ENCODE measurements at places on chromosomes 6 and 20. TPM values are rescaled to one million over a fixed set of nuclear protein-coding genes. Genes with fewer than 3 reads are reported as not detected.
A peak's percentile ranks its signal among the peaks of the same experiment; 100 is the strongest.

- no peak for DNase-seq
These were observed 247.5 kb upstream of the SUPT3H start for GRCh38 chr6:45625191-45625664.

GRCh38 chr6:72219536-72219935 is 333.2 kb downstream of the RIMS1 start:
- no peak for DNase-seq

Gene GPLD1
- total RNA-seq, result 7.5 TPM

- DNase-seq, result no peak
These were observed 3.3 kb downstream of the COL21A1 start for GRCh38 chr6:56244089-56244488.

DNA sequence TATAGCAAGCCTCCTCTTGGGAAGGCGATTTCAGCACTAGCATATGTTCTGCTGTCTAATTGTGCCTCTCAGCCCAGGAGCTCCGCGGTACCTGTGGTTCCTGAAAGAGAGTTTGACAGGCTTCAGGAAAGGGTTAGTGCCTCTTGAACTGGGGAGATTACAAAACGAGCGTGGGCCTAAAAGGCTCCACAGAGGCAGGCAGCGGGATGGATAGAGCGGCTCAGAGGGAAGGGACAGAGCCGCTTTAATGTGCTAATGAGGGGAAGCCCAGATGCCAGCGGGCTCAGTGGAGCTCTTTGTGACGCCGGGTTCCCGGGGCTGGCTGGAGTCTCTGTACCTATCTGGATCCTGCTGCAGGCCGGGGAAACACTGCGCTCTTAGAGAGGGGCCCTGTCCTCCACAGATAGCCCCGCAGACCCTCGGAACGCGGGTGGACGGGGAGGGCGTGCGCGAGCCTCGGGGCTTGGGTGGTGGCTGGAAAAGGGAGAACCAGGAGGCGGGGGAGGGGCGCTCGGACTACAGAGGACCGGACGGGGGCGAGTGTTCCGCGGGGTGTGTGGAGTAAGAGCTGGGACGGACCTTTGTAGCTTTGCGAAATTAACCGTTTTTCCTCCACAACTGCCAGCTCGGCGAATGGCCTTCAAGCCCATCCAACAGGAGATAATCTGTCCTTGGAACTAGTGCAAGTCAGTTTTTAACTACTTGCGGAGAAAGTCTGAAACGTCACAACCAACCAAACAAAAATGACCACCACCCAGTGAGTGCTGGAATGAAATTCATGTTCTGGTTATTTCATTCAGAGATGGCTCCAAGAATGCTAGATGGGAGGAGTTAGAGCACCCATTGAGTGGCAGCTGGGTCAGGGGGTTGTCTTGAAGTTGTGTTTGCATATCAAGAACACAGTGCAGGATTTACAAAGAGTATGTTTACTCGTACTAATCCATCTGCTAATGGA is 13.0 kb downstream of the SLC35F1 start:
- peak; percentile 76 for DNase-seq

Measured in H9 (cell line).